ENCODE measurements at places on chromosomes 4 and X.
A peak's percentile ranks its signal among the peaks of the same experiment; 100 is the strongest.

GRCh38 chr4:2269618-2270163 is 7.8 kb upstream of the MXD4 start:
- no peak for DNase-seq

DNA sequence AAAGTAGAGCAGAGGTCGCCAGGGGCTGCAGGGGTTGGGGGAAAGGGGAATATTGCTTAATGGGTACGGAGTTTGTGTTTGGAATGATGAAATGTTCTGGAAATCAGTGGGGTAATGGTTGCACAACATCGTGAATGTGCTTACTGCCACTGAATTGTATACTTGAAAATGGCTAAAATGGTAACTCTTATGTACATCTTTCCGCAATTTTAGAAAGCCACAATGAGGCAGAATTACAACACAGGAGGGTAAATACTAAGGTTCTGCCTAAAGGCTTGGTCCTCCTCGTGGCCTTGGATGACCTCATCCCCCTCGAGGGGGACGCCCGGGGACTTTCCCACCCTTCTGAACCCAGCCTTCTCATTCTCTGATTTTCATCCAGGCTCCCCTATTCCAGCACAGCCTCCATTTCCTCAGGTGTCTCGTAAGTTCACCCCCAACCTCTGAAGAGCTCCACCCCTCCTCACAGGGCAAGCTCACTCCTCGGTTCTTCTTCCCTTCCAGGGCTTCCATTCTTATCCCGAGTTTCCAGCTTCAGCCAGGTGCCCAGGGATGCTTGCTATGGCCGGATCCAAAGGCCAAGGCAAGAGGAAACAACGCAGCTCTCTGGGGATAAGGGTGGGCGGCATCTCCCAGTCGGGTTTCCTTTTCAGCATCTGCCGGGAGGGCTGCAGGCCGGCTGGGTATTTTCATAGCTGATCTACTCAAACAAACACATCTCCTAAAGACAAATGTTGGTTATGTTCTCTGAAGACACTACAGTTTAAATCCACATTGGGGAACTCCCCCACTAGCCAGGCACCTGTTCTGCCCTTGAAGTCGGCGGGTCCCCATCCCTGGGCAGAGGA is 71.3 kb upstream of the ACSL1 start:
- no peak for DNase-seq

DNA sequence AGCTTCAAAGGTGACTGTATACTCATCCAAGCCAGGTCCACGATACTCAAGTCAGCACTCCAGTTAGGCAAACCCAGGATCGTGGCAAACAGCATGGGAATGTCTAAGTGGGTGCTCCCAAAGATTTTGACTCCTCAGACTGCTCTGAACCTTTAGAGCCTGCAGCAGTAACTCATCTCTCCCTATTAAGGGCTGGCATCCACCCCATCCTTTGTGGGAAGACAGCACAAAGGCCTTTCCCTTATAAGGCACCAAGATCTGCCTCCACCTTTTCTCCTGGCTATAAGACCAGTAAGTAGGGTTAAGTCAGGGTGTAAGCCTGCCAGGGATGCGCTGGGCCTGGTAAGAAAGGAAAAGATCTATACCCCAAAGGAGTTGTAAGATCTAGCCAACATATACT is 23.6 kb upstream of the SLC25A43 start:
- no peak for DNase-seq

- DNase-seq: no peak
Observed at GRCh38 chr4:176883681-176884418, 91.1 kb upstream of the VEGFC start.

DNA sequence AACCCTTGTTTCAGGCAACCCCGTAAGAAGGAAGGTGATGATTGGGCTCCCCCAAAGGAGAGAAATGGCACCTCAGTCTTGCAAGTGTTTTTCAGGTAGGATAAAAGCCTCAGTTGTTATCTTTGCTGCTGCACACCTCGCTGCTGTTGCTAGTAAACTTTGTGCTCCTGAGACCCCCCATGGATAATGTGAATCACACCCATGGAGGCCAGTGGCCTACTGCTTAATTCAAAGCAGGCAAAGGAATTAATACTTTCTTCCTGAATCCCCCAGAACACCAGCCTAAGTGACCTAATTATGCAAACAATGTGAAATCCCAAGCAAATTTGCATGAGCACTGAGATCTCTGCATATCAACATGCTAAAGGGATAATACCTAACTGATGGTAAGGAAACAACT is 337.5 kb downstream of the GRIA2 start:
- DNase-seq: no peak

DNA sequence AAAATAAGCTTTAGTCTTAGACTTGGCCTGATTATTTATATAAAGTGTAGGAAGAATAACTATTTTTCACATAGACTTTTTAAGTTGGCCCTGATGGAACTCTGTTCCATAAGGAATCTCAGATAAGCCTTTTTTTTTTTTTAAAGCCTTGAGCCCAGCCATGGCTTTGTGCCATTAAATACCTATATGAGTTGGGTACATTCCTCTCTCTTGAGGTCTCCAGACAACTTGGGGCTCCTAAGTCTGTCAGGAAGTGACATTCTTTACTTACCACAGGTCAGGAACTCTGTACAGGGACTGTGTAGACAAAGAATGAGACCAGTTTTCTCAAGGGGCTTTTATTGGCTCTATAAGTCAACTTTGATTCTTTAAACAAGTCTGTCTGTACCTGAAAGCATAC is 27.1 kb upstream of the IGFBP7 start:
- DNase-seq: no peak

DNA sequence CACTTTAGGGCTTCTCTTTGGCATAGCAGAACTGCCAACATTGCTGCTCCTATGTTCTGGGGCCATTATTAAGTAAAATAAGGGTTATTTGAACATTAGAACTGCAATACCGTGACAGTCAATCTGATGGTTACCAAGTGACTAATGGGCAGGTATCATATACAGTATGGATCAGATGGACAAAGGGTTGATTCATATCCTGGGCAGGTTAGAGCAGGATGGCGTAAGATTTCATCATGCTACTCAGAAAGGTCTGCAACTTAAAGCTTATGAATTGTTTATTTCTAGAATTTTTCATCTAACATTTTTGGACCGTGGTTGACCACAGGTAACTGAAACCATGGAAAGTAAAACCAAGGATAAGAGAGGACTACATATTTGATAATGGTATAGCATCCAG is 40.9 kb downstream of the BRCC3 start:
- DNase-seq: no peak

GRCh38 chr4:187972135-187972534 is 23.4 kb upstream of the ZFP42 start:
- DNase-seq: no peak

GRCh38 chr4:112931001-112931400 is 118.5 kb upstream of the ANK2 start:
- no peak for DNase-seq

GRCh38 chrX:112714357-112714918 is 34.7 kb upstream of the LHFPL1 start:
- DNase-seq: no peak

- no peak for DNase-seq
Observed at GRCh38 chrX:136639506-136640176, 8.3 kb upstream of the CD40LG start.

DNA sequence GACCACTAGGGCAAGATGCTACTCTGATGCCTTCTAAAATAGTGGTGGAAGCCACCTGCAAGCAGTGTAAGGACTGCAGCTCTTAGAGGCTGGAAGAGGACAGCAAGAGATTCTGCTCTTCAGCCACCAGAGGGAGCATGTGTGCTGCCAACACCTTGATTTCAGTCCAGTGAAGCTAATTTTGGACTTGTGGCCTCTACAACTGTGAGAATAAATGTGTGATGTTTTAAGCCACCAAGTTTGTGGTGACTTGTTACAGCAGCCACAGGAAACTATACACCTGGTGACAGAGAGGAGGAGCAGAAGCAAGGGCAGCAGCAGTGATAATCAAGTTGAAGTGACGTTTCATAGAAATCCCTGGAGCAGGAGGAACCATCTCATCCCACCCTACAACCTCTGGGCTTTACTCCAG is 55.9 kb downstream of the FGFBP1 start:
- no peak for DNase-seq

DNA sequence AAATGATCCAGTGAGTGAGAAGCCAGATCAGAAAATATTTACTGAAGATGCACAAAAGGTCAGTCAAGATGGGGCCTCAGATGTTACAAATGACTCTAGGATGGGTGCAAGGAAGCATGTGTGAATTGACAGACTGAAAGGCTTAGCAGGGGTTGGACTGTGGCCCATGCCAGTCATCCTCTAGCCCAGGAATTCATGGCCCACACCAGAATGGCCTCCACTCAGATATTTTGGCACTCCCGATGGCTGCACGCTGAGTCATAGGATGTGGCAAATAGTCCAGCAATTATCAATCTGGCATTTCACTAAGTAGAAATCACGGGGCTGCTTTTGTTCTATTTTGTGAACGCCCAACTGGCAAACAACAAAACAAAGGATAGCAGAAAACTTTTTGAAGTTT is 406.5 kb downstream of the IQCM start:
- no peak for DNase-seq

DNA sequence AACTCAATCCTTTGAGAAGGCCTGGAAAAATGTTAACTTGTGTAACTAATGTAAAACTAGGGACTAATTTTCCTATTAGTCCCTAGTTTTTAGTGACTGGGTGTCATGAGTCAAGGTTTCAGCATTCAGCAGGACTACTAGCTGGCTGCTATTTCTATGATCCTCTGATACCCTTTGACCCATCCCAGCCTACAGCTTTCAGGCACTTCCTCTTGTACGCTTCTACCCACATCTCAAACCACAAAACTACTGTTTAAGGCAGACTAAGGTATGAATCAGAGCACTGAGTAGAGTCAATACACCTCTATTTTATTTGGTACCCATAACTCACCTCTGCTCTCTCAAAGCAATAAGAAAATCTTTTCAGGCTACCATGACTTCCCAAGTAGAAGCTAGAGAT is 809.6 kb downstream of the PDHA2 start:
- DNase-seq: no peak

GRCh38 chrX:65821721-65822496 is 154.5 kb downstream of the MSN start:
- no peak for DNase-seq

DNA sequence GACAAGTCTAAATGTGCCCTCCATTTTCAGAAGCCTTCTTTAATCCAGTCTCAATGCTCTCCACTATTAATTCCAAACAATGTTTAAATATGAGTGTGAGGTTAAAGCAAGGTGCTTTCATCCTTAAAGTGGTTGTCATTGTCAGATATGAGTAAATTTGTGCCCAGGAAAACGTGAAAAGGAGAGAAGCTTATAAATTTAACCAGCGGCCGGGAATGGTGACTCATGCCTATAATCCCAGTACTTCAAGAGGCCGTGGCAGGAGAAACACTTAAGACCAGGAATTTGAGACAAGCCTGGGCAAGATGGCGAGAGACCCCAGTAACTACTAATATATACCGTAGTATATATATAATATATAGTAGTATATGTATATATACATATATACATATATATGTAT is 270.0 kb downstream of the ARHGAP24 start:
- no peak for DNase-seq

DNA sequence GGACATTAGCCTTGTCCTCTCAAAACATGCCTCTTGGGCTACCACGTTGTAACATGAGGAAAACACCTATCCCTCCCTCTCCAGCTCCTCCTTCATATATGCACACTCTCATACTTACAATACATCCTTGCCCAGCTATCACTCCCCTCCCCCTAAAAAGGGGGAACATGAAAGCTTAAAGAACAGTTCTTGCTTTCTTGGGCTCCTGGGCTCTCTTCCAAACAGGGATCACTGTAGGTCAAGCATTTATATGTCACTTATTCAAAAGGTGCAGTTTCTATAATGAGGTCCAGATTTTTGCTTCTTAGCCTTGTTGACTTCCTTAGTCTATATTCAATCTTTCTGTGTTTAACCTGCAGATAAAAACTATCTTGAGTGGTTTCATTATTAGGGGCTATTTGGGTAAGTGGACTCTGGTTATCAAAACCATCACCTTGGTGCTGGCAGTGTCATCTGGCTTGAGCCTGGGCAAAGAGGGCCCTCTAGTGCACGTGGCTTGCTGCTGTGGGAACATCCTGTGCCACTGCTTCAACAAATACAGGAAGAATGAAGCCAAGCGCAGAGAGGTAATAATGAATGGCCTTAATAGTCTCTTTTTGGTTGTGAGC is 119.4 kb downstream of the AKAP4 start:
- DNase-seq: no peak

DNA sequence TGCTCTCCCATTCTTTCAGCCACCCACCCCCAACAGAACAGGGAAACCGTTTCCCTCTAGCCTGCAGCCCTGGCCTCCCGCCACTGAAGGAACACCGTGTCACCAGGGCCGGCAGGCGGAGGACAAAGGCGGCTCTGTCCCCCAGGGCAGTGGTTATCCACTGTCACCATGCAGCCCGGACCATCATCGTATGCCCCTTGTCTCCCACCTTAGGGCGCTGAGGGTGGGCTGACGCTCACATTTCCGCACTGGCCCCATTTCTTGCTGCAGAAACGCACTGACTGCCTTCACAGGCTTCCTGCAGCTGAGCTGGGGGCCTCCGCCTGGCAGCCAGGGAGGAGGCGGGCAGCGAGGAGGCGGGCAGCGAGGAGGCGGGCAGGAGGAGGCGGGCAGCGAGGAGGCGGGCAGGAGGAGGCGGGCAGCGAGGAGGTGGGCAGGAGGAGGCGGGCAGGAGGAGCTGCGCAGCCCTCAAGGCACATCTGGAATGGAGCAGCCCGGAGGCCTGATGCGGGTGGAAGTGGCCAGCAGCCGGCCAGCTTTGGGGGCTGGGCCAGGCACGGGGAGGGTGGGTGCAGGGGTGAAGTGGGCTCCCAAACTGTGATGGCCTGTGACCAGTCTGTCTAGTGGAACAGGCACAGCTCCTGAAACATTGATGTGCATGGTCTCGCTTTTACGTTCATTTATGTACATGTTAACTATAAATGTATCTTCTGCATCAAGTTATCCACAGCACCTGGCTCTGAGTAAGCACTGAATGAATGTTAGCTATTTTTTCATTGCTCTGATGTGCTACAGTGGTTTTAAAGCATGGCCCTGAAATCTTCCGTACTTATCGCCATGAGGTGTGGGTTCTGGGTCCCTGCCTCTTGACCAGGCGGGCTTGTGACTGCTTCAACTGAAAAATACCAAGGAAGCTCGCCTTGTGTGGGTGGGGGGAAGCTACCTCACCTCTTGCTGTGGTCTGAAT is 20.6 kb upstream of the KIAA0232 start:
- no peak for DNase-seq

DNA sequence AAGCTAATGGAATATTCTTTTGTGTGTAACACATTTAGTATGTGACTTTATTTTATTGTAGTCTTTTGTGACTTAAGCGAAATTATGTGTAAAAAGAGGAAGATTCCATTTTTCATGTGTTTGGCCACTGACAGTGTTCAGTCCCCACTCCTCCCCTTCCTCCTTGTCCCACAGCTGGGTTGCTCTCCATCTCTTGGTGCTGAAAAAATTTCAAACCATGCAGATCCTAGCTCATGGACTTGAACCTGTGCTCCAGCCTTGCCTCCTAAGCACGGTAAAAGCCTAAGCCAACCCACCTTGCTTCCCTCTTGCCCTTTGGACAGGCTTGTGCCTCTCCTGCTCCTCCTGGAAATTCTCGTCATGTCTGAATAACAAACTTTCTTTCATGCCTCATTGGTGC is 2008.5 kb upstream of the TENM3 start:
- DNase-seq: no peak

GRCh38 chr4:1305261-1305711 is 15.6 kb downstream of the MAEA start:
- peak; percentile 84 for DNase-seq
